ENCODE measurements at places on chromosomes 4 and X. TPM values are rescaled to one million over a fixed set of nuclear protein-coding genes. Genes with fewer than 3 reads are reported as not detected.

NKX6-1 gene
- total RNA-seq: not detected

UGT2B17 gene
- not detected for total RNA-seq

UBA6 gene
- 107 TPM for total RNA-seq

OTC gene
- total RNA-seq: not detected

SPANXC gene
- total RNA-seq: not detected

SUPT20HL1 gene
- not detected for total RNA-seq

PABPC1L2A gene
- total RNA-seq: not detected

GRCh38 chr4:32847461-32847860 is 2127.3 kb downstream of the PCDH7 start:
- H3K27ac ChIP-seq: no peak overlapping the region
- H3K4me1 ChIP-seq: no peaks in the 10 kb centered on the region
- H3K4me3 ChIP-seq: no peak overlapping the region
- DNase-seq: no peak
- no peaks in the 10 kb centered on the region for H3K27me3 ChIP-seq

DNA sequence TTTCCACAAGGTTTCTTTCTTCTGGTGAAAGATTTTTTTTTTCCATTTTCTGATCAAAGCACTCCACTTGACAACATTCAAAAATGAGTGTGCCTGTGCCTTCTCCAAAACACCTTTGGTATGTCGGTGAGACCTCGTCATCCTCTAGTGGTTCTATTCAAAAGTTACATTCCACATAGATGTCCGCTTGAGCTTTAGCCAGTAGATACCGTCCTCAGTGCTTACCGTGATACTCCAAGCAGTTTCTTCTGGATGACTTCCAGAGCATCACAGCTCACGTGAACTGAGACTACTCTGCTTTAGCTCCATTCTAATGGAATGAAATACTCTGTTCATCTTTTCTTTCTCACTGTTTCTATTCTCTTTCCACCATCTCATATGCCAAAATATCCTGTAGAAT is 38.2 kb upstream of the VEGFC start:
- H3K27ac ChIP-seq: no peak overlapping the region
- no peaks in the 10 kb centered on the region for H3K4me1 ChIP-seq
- H3K36me3 ChIP-seq: no peaks in the 10 kb centered on the region
- H3K27me3 ChIP-seq: no peaks in the 10 kb centered on the region
- no peak for DNase-seq
- no peak overlapping the region for H3K4me3 ChIP-seq

- H3K27me3 ChIP-seq: no peaks in the 10 kb centered on the region
- no peak overlapping the region for H3K4me3 ChIP-seq
Observed at GRCh38 chrX:65740909-65741308, 73.5 kb downstream of the MSN start.

GRCh38 chr4:52838729-52839586 is 23.2 kb upstream of the RASL11B start:
- no peaks in the 10 kb centered on the region for H3K27me3 ChIP-seq
- H3K27ac ChIP-seq: no peak overlapping the region
- peaks cover 9% of the 10 kb centered on the region for H3K4me1 ChIP-seq
- no peak for DNase-seq

DNA sequence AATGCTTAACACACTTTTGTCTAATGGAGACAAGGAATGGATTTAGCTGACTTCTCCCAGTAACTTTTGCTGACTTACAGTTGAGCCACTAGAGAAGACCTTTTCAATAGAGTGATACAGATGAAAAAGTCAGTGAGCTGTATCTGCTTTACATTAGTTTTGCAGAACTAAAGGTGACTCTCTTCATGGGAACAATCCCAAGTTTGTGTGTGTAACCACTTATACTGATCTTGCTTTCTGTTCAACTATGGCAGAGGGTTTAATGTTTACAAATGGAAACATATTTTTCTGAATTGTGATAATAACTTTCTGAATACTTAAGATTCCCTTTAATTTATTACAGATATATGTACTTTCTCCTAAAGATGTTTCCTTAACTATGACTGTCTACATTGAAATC is 182.6 kb upstream of the PUDP start:
- DNase-seq: no peak
- peaks cover 11% of the 10 kb centered on the region for H3K36me3 ChIP-seq
- H3K4me1 ChIP-seq: no peaks in the 10 kb centered on the region
- H3K27me3 ChIP-seq: no peaks in the 10 kb centered on the region

DNA sequence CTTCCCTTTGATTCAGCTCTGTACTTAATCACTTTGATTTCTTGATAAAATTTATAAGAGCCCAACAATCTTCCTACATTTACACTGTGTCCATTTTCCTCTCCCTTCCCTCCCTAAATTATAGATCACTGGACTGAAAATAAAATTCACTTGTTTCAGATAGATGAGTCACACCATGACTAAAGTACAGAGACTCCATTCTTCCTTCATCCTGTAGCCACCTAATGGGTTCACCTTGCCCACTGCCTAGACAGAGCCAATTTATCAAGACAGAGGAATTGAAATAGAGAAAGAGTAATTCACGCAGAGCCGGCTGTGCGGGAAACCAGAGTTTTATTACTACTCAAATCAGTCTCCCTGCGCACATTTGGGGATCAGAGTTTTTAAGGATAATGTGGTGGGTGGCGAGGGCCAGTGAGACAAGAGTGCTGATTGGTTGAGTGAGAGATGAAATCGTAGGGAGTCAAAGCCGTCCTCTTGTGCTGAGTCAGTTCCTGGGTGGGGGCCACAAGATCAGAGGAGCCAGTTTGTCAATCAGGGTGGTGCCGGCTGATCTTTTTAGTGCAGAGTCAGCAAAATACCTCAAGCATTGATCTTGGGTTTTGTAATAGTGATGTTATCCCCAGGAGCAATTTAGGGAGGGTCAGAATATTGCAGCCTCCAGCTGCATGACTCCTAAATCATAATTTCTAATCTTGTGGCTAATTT is 71.3 kb upstream of the MED14 start:
- no peaks in the 10 kb centered on the region for H3K36me3 ChIP-seq
- H3K27ac ChIP-seq: no peak overlapping the region
- H3K4me1 ChIP-seq: peaks cover 6% of the 10 kb centered on the region

DNA sequence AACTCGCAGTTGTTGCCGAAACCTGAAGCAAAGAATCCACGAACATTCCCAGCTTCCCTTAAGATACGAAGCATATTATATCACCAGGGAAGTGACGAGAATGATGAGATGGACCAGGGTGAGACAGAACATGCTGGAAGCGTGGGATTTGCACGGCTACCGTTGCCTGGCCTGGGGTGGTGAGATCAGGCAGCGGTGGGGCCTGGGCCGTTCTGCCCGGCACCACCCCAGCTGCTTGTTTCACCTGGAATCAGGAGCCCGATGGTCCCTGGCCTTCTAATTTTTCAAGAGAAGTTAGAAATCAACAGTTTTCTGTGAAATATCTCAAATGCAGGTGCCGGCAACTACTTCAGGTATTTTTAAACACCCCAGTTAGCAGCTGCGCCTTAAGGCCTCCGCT is 5.7 kb downstream of the CLDN22 start:
- no peak overlapping the region for H3K27ac ChIP-seq
- H3K36me3 ChIP-seq: no peaks in the 10 kb centered on the region
- H3K27me3 ChIP-seq: no peaks in the 10 kb centered on the region
- H3K4me3 ChIP-seq: no peak overlapping the region

GRCh38 chrX:82813671-82814078 is 694.4 kb upstream of the POU3F4 start:
- no peaks in the 10 kb centered on the region for H3K27me3 ChIP-seq
- H3K36me3 ChIP-seq: no peaks in the 10 kb centered on the region
- H3K4me3 ChIP-seq: no peak overlapping the region
- H3K27ac ChIP-seq: no peak overlapping the region
- H3K4me1 ChIP-seq: no peaks in the 10 kb centered on the region

DNA sequence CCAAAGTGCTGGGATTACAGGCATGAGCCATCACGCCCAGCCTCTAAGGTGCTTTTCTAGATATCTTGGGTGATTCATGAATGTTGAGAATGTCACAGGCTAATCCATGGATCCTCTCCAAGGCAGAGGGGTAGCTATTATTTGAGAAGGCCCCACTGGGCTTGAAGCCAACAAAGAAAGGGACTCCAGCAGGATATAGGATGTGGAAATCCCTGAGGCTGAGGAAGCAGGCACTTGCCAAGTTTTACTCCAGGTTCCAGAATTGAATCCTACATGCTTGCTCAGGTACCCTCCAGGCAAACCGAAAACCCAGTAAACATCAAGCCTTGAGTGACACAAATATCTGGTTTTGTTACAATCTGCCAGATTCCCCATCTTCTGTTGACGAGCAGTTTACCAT is 15.8 kb downstream of the NLGN3 start:
- H3K4me3 ChIP-seq: no peak overlapping the region
- H3K27me3 ChIP-seq: no peaks in the 10 kb centered on the region
- no peak overlapping the region for H3K27ac ChIP-seq
- no peak for DNase-seq
- peaks cover 9% of the 10 kb centered on the region for H3K4me1 ChIP-seq

DNA sequence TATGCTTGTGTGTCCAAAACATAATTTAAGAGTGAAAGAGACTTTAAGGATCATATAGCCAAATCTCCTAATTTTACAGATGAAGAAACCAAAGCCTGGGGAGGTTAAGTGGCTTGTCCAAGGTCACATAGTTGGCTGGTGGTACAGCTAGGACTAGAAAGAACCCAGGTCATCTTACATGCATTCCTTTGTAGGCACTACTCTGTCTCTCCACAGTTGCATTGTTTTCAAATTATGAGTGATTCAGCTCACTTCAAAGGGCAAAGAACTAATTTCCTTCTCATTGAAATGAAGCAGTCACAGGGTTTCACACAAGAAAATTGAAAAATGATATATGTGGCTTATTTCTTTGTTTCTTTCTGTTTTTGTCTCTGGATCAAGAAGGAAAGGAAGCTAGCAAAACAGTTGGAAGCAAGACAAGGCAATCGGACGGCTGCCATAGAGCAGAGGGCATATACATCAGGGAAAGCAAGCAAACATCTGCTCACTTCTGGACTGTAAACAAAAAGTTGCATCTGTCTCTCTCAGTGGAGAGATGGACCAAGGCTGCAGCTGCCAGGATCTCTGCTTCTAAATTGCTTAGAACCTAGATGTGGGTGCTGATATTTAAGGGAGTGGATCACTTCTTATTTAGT is 107.5 kb upstream of the AMOT start:
- no peaks in the 10 kb centered on the region for H3K4me1 ChIP-seq
- H3K36me3 ChIP-seq: no peaks in the 10 kb centered on the region
- H3K4me3 ChIP-seq: no peak overlapping the region
- no peaks in the 10 kb centered on the region for H3K27me3 ChIP-seq

GRCh38 chr4:59759082-59759825 is 1440.9 kb upstream of the ADGRL3 start:
- H3K36me3 ChIP-seq: no peaks in the 10 kb centered on the region
- no peaks in the 10 kb centered on the region for H3K4me1 ChIP-seq
- no peak overlapping the region for H3K4me3 ChIP-seq
- no peak for DNase-seq
- no peaks in the 10 kb centered on the region for H3K27me3 ChIP-seq
- H3K27ac ChIP-seq: no peak overlapping the region

GRCh38 chr4:52560844-52561280 is 98.2 kb downstream of the USP46 start:
- H3K4me1 ChIP-seq: no peaks in the 10 kb centered on the region
- DNase-seq: no peak
- H3K27me3 ChIP-seq: peaks cover 9% of the 10 kb centered on the region

- no peaks in the 10 kb centered on the region for H3K36me3 ChIP-seq
- H3K27ac ChIP-seq: no peak overlapping the region
- H3K4me3 ChIP-seq: no peak overlapping the region
- H3K27me3 ChIP-seq: no peaks in the 10 kb centered on the region
- peaks cover 14% of the 10 kb centered on the region for H3K4me1 ChIP-seq
Observed at GRCh38 chrX:22135994-22136684, 104.0 kb downstream of the PHEX start.

DNA sequence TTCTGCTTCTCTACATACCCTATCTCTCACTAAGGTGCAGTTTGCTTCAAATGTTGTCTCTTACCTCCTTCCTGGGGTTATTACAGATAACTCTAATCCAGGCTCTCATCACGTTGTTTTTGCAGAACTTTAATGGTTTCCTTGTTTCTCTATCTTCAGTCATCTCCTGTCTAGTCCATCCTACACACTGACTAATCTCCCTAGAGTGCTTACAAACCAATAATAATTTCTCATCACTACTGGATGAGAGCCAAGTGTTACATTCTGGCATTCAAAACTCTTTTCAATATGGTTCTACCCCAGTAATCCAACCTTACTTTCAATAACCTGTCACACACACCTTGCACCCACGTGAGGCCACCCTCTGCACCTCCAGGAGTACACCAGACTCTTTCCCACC is 86.1 kb downstream of the SYNPO2 start:
- no peaks in the 10 kb centered on the region for H3K4me1 ChIP-seq
- H3K27me3 ChIP-seq: no peaks in the 10 kb centered on the region
- no peaks in the 10 kb centered on the region for H3K36me3 ChIP-seq
- no peak overlapping the region for H3K4me3 ChIP-seq
- no peak overlapping the region for H3K27ac ChIP-seq
- DNase-seq: no peak

DNA sequence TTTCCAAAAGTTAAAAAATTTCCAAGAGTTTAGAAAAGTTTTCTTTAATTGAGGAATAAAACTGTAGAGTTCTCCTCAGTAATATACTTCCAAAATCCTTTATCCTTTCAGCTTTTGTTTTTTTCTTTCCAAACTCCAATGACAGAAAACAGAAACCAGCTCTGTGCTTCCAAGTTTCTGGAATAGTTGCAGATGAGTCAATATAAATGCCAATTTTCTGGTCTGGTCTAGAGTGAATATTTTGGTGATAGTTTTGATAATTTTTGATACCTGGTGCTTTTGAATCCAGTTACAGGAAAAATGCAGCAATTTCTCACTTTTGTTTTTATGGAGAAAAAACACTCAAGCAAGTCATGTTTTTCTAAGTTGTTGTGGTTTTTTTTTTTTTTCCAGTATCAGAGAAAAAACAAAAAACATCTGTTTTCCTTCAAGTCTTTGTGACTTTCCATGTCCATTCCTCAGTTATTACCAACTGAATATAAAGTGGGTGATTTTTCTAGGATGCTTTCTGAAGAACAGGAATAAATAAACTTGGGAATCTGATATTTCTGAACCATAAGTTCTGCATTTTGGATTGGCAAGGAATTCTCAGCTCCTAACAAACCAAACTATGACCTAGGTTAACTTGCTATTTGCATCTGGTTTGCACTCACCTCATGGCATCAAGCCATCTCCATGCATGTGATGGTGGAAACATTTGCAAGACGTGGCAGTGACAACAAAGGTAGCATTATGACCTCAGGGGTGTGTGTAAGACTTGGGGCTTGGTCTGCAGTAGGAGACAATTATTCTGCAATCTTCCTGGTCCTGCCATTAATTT is 139.1 kb downstream of the VEGFC start:
- DNase-seq: no peak
- no peak overlapping the region for H3K27ac ChIP-seq

DNA sequence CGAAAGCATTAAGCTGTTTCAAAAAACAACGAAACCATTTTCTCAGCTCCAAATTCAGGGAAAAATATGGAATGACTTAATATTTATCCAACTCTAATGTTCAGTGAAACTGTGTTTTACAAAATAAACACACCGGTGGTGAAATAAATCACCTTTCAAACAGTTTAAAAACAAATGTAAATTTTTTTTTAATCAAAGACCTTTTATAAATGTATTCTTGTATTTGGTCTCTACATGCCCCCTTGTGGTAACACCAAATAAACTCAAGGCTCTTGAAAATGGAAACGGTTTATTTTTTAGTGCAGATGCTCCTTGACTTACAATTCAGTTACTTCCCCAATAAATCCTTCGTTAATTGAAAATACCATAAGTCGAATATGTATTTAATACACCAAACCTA is 45.8 kb upstream of the ITM2A start:
- no peaks in the 10 kb centered on the region for H3K36me3 ChIP-seq
- H3K27me3 ChIP-seq: no peaks in the 10 kb centered on the region
- DNase-seq: no peak

- H3K4me3 ChIP-seq: no peak overlapping the region
- H3K4me1 ChIP-seq: peaks cover 30% of the 10 kb centered on the region
- no peaks in the 10 kb centered on the region for H3K27me3 ChIP-seq
- DNase-seq: no peak
- H3K27ac ChIP-seq: no peak overlapping the region
Observed at GRCh38 chr4:109682875-109683274, 20.4 kb downstream of the CASP6 start.
